ENCODE measurements at places on chromosomes 1 and 21.

- no peak for DNase-seq
These were observed 183.6 kb upstream of the RUNX1 start for GRCh38 chr21:35232545-35233176.

GRCh38 chr21:31872452-31873274, at the start of gene HUNK:
Gene HUNK (plus strand): TSS chr21:31873020. CDS start chr21:31873675, 655 bp downstream.
- no peak for DNase-seq

GRCh38 chr1:153438599-153438998, 21.9 kb downstream of the S100A7 start:
- no peak for DNase-seq

DNA sequence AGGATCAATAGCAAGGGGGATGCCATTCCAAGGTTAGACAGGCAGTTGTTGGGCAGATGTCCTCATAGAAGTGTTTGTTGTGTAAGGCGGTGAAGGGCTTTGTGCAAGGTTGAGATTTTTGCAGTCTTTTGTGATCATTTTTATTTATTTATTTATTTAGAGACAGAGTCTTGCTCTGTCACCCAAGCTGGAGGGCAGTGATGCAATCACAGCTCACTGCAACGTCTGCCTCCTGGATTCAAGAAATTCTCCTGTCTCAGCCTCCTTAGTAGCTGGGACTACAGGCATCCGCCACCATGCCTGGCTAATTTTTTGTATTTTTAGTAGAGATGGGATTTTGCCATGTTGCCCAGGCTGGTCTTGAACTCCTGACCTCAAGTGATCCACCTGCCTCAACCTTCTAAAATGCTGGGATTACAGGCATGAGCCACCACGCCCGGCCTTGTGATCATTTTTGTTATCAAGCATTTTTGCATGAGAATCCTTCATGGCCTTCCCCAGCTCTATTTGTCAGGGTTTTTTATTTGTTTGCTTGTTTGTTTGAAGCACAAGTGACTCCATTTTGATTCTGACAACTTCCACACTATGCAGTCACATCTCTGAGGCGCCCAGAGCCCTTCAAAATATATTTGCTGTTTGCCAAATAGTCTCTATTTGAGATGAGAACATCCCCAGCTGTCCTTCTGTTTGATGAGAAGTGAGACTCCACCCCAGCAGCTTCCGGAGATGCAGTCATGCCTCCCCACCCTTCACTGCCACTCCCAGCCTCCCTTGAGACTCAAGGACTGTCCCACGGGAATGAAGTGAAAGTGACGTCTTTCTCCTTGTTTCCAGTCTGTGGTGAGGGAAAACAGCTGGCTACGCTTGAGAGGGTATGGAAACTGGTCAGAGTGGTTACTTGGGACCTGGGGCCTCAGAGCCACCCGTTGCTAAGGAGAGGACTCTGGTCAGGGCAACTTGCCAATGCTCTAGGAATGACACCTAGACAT, 38.0 kb downstream of the TMEM50B start:
- no peak for DNase-seq

DNA sequence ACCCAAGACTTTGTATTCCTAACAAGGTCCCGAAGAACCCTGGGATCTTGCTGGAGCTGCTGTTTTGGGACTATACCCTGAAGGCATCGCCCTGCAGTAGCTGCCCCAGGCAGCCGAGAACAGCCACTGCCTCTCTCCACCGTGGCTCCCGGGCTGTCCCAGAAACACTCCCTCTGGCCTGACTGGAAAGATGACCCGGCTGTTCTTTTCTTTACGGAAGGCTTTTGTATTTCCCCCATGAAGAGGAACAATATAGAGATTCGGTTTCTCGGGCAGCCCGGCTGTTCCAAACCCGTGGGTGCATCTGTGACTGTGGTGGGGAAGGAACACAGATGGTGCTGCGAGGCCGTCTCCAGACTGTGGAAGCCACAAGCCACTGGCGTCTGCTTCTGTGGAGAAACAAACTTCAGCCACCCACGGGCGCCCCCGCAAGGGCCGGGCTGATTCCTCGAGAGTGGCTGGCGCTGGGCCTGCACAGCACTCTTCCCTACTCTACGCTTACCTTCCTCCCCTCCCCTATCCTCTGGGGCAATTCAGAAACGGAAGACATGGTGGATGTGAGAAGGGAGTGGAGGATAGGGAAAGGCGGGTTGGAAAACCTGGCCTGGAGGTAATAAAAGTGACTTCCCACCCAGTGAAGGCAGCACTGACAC, 33.7 kb upstream of the VASH2 start:
- no peak for DNase-seq

GRCh38 chr1:187261637-187262036, 432.9 kb downstream of the PLA2G4A start:
- no peak for DNase-seq

GRCh38 chr1:177975588-177976495, 6.0 kb upstream of the SEC16B start:
- no peak for DNase-seq

- no peak for DNase-seq
These were observed 52.2 kb downstream of the CAPZB start for GRCh38 chr1:19432943-19433718.

- no peak for DNase-seq
These were observed 33.3 kb downstream of the SIM2 start for GRCh38 chr21:36732217-36732616.

DNA sequence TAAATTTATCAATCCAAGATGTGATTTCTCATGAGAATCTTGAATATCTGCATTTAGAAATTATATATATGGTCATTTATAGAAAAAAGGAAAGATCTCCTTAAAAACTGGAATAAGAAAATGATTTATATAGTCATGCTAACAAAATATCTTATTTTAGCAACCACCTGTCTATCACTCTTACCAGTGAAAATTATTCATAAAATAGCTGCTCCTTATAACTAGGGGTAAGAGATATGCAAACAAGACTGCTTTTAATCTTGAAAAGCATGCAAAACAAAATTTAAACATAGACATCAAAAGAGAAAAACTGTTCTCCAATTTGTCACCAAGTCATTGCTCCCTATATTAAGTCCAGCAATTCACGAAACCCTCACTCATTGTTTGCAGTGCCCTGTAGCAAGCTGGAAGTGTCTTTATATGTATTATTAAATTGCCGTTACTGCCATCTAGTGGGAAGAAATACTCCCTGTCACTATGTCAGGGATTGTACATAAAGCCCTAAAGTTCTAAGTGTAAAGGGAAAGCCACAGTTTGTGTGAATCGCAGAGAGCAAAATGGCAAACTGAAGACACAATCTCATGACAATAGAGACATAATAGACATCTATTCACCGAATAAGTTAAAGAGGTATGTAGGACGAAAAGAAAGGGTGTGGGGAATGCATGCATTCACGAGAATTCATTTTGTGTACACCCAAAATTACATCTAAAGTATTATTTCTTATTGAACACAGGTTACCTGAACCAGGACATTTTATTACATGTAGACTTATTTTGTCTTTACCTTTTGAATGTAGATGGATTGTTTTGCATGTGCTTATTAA, 600.5 kb downstream of the USP25 start:
- DNase-seq = peak; percentile 6

- DNase-seq = no peak
These were observed 180.0 kb downstream of the PCP4 start for GRCh38 chr21:40047211-40047610.

DNA sequence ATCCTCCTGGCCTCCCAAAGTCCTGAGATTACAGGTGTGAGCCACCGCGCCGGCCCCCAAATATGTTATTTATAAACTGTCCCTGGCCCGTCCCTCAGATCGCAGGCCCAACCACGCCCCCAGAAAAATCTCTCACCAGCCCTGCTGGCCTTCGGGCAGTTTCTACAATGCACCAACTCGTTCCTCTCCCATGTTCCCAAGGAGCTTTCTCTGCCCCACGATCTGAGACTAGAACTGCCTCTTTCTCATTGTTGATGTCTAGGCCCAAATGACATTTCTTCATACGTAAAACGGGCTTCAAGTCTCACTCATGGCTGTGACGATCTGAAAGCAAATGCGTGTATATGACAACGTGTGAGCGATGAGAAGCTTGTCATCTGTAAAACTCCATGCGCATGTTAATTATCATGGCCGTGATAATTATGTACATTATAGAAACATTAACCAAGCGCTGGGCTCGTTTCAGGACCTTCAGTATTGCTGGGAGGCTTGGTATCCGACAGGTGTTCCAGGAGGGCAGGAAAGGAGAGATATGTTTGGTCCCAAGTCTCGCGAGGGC, 748 bp upstream of the NIPAL3 start:
- DNase-seq = no peak

DNA sequence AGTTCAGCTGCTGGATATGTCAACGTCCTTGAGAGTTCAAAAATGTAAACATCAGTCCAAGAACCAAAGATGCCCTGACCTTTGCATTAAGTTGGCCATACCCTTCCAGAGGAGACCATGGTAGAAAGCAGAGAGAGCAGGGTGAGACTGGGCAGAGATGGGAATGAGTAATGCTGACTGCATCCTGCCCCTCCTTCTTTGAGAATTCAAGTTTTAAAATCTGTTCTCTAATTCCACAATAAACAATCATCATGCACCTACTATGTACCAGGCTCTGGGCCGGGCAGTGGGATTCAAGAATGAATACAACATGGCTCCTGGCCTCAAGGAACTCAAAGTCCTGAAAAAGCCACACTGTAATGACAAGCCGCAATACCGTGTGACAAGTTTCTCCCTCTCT, 3.9 kb upstream of the HAO2 start:
- DNase-seq = no peak

DNA sequence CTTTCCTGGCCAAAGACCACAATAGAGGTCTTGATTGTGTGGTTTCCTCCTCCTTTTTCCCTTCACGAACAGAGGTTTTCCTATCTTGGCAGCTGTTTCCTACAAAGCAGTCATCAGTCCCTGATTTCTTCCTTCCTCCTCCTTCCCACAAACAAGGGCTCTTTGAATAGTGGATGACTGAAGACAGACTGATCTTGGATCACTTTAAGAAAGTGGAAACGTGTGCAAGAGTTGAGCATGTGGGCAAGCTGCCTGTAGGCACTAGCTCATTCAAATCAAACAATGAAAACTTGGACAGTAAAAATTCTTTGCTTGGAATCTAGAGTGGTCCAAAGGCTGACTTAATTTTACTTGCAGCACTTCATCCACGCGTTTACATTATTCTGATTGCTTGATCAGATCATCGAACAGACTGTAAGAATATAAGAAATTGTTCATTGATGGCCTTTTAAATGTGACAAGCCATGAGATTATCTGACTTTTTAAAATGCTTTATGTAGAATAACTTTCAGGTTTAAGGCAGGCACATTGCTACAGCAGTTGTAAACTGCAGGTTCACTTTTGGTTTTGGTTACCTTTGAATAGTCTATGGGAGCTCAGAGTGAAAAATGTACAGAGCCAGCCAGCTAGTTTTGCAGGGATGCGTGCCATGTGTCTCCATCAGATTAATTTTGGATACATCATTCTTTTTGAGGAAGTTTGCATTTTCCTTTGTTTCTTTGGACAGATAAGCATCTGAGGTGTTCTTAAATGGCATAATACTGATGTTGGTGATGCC, 34.4 kb downstream of the ADGRL2 start:
- DNase-seq = no peak

DNA sequence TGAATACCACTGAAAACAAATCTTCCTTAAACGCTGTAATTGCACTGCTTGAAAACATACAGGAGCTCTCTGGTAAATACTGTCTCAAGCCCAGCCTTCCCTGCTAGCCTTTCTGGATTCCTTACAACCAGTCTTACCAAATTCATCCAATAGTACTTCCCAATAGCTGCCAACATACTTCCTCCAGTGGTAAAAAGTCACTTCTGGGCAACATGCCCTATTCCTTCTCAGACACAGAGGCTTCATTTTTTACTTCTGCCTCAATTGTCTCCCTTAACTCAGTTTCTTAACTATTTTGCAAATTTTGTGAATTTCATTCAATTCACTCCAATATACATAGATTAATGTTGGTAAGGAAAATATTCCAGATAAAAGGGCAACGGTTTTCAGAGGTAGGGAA, 166.3 kb downstream of the TBX15 start:
- DNase-seq = no peak

- DNase-seq = no peak
These were observed 7.9 kb downstream of the PGBD2 start for GRCh38 chr1:248913933-248914332.

DNA sequence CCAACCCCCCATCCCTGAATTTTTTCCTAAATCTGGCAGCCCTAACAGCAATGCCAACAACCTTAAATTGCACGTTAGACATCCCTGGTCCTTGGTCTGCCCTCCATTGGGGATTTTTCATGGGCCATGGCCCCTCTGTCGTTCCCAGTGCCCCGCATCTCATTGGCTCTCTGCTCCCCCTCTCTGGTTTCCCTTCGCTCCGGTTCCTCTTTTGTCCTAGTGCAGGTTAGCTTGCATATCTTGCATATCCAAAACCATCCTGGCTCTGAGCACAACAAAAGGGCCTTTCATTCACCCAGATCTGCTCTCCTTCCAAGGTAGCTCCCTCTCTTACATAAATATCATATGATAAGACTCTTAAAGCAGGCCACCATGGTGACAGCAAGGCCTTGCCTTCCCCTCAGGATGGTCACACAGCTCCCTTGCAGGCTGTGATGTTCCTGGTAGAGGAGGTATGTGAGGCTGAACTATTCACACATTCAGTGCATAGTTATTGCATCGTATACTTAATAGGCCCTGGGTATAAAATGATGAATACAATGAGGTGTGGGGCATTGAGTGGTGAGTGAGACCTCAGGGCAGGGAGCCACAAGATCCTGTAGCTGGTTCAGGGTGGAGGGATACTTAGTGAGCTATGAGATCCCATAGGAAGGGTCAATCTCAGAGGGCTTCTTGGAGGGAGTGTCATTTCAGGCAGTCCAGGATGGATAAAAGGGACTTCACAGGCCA, 45.2 kb downstream of the TENT5C start:
- DNase-seq = no peak

- DNase-seq = no peak
These were observed 195.7 kb downstream of the FCRL5 start for GRCh38 chr1:157356601-157357000.

DNA sequence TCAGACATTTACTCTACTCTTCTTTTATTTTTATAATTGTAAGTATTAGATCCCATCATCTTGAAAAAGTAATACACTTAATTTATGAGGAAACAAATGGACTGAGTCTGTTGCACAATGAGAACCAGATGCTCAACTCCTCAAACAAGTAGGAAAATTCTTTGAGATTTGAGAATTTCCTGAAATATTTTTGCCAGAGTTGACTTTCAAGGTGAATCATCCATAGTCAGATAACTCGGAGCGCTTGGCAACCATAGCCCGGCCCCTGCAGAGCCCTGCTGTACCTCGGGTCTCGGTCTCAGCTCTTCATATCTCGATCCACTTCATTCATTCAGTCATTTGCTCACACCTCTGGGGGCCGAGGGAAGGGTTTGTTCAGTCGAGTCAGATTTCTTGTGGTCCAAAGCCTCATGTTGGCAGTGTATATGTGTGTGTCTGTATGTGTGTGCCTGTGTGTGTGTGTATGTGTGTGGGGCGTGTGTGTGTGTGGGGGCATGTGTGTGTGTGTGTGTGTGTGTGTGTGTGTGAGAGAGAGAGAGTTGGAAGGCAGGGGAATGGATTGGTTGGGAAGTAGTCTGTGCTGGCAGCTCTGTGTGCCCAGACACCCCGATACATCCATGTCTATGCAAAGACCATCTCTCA, 18.1 kb upstream of the PCP4 start:
- no peak for DNase-seq

GRCh38 chr1:234078143-234078542, 173.7 kb downstream of the SLC35F3 start:
- DNase-seq = no peak

Measured in caudate nucleus (tissue), 63 donors.